ENCODE measurements at places on chromosomes 2 and 18.

GRCh38 chr2:226378753-226379705, 420.6 kb downstream of the IRS1 start:
- DNase-seq: no peak

- no peak for DNase-seq
Observed at GRCh38 chr2:38797250-38797676, 19.3 kb downstream of the GEMIN6 start.

- no peak for DNase-seq
Observed at GRCh38 chr2:235675678-235676535, 182.1 kb downstream of the AGAP1 start.

DNA sequence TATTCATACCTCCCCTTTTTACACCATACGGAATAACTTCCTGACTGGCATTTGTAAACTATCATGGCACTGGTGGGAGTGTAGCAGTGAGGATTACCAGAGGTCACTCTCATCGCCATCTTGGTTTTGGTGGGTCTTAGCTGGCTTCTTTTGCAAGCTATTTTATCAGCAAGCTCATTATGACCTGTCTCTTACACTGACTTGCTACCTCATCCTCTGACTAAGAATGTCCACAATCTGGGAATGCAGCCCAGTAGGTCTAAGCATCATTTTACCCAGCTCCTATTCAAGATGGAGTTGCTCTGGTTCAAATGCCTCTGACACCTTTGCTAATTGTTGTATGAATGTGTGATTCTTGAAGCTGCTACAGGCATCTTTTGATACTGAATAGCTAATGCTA, 950.8 kb upstream of the SLC39A10 start:
- no peak for DNase-seq

DNA sequence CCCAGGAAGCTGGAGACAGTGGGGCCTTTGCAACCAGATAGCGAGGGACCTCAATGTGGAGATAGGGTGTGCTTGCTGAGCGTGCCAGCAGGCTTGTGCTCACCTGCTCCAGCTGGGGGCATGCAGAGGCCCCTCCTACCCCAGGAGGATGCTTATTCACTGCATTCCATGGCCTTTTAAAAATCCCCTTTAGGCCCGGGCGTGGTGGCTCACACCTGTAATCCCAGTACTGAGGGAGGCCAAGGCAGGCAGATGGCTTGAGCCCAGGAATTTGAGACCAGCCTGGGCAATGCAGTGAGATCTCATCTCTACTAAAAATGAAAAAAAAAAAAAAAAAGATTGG, 54.5 kb downstream of the ODC1 start:
- DNase-seq: no peak

DNA sequence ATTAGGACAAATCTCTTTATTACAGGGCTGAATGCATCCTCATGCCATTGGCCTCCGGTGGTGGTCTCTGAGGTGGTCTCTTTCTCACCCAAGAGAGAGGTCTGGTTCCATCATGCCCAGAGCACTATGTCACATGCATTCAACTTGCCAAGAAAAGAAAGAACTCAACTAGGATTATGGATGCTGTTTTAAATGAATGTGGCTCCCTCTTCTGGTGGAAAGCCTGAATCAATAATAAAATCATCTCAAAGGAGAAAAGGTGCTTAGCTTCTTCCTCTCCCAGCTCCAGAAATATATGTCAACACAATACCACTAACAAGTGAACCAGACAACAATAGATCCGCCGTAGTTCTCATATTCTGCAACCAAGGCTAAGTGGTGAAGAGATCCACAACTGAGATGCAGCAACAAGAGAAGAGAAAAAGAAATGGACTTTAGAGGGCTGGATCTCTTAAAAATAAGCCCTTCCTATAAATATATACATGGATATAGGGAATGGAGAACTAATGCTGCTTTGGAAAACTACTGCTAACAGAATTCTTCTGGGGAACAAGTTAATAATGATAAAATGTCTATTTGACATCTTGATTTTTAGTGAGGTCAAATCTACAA, 396.8 kb downstream of the NCKAP5 start:
- DNase-seq: no peak

All from hematopoietic multipotent progenitor cell treated with erythropoietin and hydrocortisone succinate and interleukin-3 and kit ligand, for 17 days (in vitro differentiated cells).